NT2/D1 (cell line): ENCODE measurements at places on chromosomes 1 and 21.

- DNase-seq, result no peak
Observed at GRCh38 chr1:81542196-81542595, 258.5 kb upstream of the ADGRL2 start.

DNA sequence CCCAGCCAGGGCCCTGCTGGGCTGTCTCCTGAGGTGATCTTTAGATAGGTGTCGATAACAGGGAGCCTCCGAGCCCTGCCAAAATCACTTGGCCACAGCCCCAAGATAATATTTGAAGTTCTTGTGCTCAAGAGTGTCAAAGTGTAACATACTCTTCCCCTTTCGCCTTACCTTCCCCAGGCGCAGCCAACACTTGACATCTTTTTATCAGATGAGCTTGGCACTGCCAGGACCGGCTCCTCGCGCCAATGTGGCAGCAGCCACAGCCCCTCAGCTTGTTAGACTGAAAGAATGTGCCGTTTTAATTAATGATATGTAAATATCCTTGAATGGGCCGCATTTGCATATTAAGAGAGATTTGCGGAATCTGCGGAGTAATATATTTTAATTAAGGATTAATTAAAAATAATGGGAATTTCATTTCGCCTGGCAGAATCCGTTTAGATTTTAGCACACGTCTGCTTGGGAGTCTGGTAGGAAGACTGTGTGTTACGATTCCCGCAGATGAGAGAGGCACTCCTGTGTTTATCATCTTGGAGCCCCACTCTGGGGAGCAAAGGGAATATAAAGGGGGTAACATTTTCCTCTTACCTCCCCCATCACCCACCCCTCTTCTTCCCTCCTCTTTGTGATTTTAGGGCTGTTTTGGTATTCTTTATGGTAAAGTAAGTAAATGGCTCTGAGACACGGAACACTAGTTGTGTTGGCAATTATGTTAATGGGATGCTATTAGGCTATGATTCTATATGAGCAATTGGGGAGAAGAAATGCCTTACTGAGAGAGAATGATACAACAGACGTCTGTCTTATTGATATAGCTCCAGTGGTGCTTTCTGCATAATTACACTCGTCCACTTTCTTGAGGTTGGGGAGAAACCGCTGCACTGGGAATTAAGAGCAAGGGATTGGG, 109.8 kb downstream of the PBX1 start:
- no peak for DNase-seq

DNA sequence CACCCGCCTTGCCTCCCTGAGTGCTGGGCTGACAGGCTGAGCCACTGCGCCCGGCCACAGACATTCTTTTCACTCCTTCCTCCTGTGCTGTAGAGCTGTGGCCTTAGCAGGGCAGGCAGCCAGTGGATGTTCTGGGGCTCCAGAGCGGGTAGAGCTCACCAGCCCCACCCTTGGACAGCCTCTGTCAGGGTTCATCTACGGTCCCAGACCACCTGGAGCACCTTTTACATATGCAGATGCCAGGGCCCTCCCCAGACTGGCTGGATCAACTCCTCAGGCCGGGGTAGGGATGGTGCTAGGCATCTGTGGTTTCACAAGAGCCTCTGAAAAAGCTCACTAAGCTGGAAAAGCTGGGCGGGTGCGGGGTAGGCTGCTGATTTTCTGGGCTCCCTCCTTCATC, 4.6 kb downstream of the ATP13A2 start:
- DNase-seq, result no peak

DNA sequence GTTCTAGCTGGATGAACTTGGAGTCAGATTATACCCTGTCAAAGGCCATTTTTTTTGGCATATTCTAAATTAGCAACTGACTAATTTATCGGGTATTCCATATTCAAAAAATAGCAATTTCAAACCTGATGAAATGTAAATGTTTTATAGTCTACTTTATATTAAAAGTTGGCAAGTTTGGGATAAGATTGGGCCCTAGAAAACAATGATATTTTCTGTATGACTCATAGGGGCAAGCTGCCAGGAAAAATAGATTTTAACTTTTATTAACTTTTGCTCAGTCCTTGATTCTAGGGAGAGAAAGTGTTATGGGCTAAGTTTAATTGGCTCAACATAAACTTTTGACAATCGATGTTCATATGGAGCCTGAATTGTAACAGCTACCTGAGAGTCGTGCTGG, 576.9 kb upstream of the B3GALT2 start:
- no peak for DNase-seq

DNA sequence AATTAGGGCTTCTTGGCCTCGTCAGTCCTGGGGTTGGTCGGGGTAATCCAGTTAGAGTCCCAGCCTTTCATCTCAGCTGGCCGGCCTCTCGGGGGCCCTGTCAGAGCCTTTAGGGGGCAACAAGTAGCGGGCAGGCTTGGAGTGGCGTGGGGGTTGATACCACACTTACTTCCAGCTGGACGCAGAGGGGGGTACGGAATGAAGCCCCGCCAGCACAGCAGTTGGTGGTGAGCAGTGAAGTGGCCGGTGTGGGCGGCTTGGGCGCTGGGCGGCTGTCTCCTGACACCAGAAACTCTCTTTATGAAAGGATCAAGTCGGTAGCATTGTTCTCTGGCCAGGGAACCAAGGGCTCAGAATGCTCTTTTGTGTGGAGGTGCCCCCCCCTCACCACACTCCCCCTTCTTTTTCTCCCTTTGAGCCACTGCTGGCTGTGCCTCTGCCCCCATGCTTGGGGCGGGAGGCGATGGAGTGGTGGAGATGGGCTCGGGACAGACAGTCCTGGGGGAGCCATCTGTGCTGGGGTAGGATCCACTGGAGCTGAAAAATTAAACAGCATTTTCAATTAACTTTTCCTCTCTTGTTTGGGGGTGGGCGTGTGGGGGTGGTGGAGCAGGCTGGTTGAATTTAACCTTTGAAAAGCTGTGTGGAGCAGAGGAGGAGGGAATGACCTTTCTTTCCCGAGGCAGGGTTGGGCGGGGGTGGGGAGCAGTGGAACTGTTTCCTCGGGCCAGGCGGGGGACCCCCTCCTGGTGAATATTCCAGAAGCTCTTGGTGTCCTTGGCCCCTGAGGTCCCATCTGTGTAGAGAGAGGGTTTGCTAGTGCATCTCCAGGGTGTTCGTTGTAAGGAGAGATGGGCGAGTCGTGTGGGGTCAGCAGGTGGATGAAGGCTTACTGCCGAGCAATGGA, 102.7 kb downstream of the RNF220 start:
- DNase-seq, result no peak

- no peak for DNase-seq
Observed at GRCh38 chr21:37210130-37210529, 57.0 kb downstream of the VPS26C start.

DNA sequence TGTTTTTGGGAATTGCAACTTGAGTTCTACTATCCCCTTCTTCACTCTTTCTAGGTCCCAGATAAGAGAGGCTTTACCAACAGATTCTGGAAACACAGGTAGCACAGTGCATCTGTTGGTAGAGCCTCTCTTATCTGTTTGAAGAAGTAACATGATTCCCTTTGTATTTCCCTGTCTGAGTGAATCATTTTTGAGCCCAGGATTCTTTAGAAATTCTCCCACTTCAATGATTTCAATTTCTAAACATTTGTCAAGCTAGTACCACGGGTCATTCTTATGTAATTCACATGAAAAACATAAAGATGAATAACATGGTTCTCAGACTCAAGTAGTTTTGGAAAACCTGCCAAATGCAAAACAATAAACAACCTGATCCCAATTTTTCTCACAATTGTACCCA, 72.0 kb upstream of the DUSP10 start:
- no peak for DNase-seq

GRCh38 chr1:173661271-173661670, 8.4 kb downstream of the ANKRD45 start:
- no peak for DNase-seq

GRCh38 chr1:215863796-215864195, 296.7 kb downstream of the KCTD3 start:
- no peak for DNase-seq

DNA sequence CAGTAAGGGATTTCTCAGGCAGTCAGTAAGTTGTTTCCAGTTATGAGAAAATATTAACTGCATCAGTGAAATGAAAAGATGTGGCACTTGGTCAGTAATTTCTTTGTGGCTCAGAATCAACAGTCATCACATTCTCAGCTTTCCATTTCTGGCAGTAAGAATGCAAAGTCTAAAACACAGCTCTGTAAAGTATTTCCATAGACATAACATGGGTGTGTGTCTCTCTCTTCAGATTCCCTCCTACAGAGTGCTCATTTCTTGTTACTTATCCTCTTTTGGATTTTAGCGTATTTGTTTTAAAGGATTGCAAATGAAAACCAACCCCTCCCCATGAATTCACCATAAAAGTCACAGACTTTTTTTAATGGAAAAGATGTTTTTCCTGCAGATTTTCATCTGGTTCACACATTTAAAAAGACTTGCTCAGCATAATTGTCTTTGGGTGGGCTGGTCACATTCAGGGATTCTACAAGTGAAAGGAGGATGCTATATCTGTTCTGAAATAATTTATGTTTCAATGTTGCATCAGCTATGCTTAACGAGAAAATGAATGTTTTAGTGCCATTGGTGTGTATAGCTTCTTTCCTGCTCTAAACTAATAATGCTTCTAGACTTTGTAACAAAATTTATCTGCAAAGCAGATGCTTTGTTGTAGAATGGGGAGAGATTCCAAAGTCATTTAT, 34.6 kb upstream of the CD55 start:
- DNase-seq, result no peak

GRCh38 chr1:201625226-201625761, 86.4 kb downstream of the NAV1 start:
- no peak for DNase-seq

GRCh38 chr1:32221581-32221979, 573 bp downstream of the TMEM234 start:
- DNase-seq, result no peak

DNA sequence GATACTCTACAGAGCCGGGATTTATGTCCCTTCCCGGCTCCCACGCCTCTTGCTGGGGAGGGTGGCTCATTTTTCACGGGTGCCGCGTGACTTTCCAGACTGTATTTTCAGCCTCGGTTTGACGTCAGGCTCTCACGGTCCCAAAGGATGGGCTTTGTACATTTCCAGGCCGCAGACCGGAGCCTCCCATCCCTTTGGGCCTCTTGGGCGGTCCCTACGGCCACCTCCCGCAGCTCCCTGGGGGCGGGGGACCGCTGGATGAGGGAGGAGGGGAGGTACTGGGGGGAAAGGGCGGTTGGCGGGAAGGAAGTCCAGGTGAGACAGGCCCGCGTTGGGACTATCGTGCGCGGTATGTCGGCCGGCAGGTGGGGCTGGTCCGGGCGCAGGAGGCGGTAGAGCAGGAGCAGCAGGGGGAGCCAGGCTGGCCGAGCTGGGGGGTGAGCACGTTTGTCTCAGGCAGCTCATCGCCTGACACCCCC, 17.9 kb downstream of the UBL4B start:
- DNase-seq, result no peak

DNA sequence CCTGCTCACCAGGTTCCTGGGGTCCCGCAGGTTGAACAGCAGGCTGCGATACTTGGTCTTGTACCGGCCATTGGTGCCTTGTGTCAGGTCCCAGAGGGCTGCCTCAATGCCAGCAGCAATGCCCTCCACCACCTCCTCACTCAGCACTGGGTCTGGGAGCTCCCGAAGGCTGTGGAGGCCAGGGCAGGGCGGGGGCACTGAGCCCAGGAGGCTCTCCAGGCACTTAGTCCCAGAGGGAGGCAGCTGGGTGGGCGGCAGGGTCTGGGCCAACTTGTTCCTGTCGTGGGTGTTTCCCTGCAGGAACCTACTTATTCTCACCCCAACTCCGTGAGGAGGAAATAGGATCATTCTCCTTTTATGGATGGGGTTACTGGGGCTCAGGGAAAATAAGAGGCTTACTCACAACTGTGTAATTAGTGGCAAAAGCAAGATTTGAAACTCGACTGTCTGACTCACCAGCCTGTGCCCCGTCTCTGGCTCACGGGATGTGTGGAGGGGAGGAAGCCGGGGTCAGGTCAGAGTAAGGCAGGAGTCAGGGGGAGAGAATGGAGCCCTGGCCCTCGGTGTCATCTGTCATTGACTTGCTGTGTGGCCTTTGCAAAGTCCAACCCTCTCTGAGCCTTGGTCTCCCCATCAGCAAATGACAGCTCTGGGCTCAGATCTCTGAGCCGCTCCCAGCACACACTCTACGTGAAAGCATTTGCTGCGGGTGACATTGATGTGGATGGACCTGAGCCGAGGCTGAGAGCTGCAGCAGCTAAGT, 17.2 kb downstream of the SPOCD1 start:
- DNase-seq, result no peak

DNA sequence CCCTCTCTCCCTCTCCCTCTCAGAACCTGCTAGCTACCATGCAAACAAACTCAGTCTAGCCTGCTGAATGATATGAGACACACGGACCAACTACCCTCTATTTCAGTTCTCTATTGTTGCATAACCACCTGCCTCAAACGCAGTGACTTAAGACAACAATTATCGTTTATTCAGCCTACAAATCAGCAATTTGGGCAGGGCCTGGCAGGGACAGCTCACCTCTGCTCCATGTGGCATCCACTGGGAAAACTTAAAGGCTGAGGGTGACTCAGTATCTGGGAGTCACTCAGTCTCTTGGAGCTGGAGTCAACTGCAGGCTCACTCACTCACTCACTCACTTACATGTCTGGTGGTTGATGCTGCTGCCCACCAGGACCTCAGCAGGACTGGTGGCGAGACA, 121.3 kb downstream of the SEC16B start:
- DNase-seq, result no peak

GRCh38 chr1:44515416-44515815, 110.4 kb downstream of the RNF220 start:
- DNase-seq, result no peak

DNA sequence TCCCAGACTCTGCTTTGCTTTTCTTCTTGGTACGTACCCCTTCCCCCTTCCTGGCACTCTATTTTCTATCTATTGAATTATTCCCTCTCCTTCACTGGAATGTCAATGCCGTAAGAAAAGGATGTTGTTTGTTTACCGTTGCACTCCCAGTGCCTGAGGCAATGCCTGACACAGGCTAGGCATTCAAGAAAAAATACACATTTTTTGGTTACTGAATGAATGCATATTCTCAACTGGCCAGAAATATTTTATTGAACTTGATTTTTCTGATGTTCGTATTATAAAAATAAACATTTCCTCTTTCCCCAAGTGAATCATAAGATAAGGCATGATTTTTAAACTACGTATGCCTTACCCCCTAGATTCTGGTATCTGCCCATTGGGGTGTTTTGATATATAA, 41.2 kb downstream of the GNG12 start:
- DNase-seq, result peak; percentile 22

DNA sequence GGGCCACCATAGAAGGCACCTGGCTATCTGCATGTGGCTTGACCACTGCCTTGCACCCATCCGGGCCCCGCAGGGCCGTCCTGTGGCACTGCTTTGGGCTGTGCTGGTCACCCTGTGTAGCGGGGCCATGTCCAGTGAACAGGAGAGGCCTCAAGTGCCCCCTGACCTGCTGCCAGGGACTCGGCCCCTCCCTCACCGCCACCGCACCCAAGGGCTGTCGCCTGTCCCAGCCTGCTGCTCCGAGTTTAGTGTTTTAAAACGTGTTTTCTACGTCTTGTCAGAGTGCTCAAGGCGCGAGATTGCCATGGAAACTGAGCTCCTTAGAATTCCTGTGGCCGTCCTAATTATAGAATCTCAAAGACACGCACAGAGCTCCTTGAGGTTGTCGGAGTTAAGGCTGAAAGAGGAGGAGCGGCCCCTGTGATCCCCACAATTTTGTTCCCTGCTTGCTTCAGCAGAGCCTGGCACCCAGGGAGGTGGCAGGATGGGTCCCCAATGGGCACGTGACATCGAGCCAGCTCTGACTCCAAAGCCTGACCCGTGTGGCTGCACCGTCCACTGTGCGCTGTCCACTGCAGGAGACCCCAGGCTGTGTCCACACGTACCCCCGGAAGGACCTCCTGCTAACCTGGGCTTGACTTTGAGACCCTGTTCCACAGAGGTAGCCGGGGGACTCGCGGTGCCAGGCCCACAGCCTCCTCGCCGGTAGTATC, 66.2 kb downstream of the FAAP20 start:
- DNase-seq, result no peak
